Activated naive CD4-positive, alpha-beta T cell treated with anti-CD3 and anti-CD28 coated beads, Interleukin-2, amount 50 U/mL, for 72 hours (primary cell): ENCODE measurements at places on chromosomes 12 and 14.

GRCh38 chr14:60153991-60154390 lies 11.2 kb downstream of the DHRS7 start:
- no peak for DNase-seq

- DNase-seq = no peak
Observed at GRCh38 chr12:89729946-89730459, 21.4 kb upstream of the ATP2B1 start.

- DNase-seq = no peak
Observed at GRCh38 chr12:14614704-14615121, 47.0 kb upstream of the PLBD1 start.

DNA sequence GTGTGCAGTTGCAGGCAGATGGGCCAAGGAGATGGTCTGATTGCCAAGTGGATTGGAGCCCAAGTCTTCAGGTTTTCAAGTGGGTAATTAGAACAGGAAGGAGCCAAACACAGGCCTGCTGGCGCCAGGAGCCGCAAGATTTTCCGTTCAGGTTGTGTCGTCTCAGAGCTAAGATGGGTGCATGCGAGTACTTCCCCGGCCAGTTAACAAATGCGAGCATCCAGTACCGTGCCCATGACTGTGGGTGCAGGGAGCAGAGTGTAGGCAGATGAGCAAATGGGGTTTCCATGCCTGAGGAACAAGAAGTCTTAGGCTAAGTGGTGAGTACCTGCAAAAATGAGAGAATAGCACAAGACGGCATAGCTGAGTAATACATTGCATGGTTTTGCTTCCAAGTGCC lies 90.5 kb downstream of the CHST11 start:
- DNase-seq = no peak

DNA sequence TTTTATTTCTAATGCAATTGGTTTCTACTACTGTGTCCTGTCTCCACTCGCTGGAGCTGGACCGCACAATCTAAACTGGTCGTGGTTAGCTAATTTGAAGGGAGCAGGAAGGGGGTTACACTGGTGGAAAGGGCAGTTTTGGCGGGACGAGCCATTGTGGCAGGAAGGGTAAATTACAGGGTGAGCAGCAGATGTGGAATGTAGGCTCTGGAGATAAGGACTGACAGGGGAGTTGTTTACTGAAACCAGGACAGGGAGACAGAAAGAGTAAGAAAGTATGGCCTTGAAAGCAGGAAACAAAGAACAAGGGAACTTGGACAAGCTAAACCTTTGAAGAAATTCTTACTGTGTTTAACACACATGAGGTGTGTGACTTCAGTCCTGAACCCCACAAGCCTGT lies 147.8 kb downstream of the ATXN7L3B start:
- no peak for DNase-seq

DNA sequence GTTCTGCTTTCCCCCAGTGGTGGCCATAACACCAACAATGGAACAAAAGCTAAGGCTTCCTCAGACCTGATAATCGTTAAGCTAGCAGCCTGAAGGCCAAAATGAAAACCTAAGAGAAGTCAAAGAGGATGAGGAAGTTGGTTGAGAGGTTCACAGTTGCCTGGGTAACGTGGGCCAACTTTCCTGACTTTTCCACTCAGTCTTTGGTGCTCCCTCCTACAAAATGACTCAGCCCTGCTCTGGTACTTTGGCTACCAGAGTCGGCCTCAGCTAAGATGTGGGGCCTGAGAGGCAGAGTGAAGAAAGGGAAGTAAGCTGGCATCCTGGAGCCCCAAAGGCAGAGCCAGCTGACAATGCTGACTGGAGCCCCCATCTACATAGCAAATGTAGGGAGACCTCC lies 14.9 kb upstream of the FKBP11 start:
- no peak for DNase-seq

- no peak for DNase-seq
Observed at GRCh38 chr14:105879867-105880561, 353.6 kb downstream of the TMEM121 start.

- no peak for DNase-seq
Observed at GRCh38 chr14:66405158-66405557, 81.0 kb upstream of the CCDC196 start.

GRCh38 chr12:104182144-104182543 lies 33.4 kb upstream of the TXNRD1 start:
- DNase-seq = no peak

- DNase-seq = no peak
Observed at GRCh38 chr12:90858252-90858651, 96.7 kb downstream of the CCER1 start.

DNA sequence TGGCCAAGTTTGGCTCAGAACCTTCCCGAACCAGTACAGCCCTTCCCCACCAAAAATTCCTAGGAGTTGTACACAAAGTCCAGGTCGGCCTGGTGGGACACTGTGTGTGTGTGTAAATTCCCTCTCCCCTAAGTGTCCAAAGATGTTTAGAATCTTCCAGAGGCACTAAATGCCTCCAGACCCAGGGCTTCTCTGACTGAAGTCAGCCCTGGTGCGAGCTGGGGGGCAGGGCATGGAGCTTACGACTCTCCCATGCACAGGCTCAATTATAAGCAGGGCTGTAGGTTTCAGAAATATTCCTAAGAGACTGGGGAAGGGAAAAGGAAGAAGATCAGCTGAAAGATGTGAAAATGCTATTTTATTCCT lies 106.9 kb upstream of the ATF7IP start:
- no peak for DNase-seq

- DNase-seq = no peak
Observed at GRCh38 chr12:104852102-104852501, 106.0 kb downstream of the SLC41A2 start.

DNA sequence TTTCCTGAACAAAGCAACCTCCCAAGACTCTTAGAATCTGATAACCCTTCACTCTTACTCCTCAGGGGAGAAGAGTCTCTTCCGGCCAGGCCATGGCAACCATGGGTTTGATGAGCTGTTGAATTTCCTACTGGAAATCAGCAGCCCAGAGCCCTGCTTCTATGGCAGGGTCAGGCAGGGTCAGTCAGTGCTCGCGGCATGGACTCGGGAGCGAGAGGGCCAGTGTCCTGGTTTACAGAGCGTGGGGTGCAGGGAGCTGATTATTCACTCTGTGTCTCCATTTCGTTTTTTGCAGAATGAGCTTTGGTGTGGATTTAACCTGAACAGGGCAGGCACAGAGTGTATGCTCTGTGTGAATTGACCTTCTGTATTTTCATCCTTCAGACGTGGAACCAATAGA lies 340.6 kb upstream of the SFSWAP start:
- no peak for DNase-seq

DNA sequence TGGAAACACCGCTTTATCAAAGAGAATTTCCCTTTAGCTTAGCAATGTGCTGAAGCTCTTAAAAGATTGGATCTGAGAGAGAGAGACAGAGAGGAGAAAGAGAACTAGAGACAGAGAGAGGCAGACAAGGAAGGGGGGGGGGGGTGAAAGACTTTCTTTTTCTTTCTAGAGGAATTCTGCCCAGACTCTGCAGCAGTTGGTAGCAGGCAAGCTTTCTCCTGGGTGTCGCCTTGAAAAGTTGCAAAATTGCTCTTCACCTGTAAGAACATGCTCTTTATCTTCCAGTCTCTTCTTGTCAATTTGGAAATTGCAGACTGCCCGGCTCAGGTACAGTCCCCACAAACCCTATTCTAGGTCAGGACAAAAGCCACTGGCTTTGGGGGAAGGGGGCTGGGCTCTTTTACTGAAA lies 2.9 kb upstream of the OTX2 start:
- no peak for DNase-seq

DNA sequence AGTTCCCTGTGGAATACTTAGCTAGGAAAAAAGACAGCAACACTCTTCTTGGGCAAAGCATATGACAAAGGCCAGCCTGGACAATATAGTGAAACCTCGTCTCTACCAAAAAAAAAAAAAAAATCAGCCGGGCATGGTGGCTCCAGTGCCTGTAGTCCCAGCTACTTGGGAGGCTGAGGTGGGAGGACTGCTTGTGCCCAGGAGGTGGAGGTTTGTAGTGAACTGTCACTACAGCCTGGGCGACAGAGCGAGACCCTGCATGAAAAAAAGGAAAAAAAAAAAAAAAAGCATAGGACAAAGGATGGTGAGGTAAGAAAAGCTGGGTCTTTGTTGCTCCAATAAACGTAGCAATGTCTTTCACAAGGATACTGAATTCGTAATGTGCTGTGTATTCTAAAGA lies 1.1 kb downstream of the TXNDC16 start:
- DNase-seq = no peak

DNA sequence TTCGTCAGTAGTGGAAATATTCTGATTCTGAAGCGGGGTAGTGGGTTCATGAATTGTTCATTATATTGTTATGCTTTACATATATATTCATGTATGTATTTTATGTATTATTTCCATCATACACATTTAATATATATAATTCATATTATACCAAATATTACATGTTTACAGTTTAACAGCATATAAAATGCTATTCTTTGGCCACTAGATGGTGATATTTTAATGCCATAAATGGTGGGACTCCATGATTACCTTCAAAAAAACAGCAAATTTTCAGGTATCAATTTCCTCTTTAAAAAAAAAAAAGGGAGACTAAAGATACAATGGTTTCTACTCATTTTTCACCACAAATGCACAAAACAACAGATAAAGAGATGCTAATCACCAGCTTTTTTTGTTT lies 41.0 kb downstream of the BDKRB1 start:
- DNase-seq = no peak

DNA sequence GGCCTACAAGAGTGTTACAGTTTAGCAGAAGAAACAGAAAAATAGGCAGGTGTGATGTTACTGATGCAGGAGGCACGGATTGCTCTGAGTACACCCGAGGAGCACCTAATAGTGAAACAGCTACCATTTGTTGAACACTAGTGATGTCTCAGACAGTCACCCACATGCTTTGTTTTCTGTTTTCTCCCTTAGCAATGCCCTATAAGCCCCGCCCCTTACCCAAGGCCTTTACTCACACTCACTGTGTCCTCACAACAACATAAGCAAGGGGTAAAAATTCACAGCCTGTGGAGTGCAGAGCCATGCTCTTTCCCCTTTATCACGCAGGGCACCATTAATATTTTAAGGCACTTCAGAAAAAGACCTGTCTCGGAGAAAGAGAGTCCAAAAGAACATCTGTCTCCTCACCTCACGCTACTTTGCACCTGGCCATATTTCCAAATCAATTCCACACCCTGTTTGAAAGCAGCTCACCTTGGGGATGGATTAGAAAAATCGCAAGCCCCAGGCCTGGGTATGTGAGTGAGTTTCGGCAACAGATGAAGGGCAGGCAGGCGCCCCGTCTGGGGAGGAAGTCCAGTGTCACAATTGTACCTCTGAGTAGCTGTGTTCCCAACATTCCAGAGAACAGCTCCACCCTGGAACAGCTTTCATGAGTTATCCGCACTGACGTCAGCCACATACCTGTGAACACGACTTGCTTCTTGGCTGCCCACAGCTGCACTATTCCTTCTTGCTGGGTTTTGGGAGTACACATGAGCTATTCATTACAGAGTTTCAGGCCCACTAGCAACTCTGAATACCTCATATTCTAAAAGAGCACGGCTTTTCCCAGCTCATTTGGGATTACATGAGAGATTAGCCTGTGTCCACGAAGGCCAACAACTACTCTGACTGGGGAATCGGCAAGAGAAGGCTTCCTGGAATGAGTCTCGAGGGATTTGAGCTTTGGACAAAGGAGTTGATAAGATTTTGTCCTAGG lies 26.0 kb downstream of the MAPK1IP1L start:
- DNase-seq = no peak

DNA sequence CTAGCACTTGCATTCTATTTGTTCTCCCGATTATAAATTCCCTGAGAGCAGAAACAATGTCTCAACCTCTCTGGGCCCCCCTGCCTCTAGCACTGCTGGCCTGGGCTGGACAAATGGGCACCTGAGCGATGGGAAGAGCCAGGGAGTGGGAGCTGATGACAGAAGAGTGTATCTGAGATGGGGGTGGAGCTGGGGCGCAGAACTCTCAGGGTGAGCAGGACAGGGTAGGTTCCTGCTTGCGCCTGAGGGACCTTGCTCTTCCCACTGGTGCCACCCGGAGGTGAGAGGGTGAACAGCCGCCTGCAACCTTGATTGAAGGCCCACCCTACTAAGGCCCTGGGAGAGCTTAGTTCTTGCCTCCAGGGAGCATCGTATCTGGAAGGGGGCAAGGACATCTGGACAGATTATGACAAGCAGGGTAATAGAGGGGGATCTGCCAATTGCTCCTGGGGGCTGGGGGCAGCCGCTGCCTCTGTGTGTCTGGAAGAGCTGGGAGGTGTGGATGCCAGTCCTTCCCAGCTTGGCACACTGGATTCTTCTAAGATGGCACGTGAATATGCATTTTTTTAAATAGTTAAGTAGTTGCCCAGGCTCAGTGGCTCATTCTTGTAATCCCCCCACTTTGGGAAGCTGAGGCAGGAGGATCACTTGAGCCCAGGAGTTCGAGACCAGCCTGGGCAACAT lies 43.0 kb upstream of the TSPAN9 start:
- peak; percentile 55 for DNase-seq

DNA sequence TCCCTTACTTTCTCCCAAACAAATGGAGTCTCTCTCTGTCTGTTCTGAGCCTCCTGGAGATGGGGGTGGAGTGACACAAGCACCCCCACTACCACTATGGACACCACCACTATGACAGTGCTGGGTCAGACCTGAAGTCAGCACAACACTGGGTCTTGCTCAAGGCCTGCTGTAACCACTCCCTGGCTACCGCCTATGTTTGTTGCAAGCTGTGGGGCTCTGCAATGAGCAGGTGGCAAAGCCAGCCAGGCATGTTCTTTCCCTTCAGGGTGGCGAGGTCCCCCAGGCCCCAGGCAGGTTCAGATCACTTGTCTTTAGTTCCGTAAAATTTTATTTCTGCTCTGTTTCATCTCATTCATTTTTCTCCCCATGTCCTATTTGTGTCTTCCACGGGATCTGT lies 349.8 kb downstream of the TMEM121 start:
- DNase-seq = no peak

DNA sequence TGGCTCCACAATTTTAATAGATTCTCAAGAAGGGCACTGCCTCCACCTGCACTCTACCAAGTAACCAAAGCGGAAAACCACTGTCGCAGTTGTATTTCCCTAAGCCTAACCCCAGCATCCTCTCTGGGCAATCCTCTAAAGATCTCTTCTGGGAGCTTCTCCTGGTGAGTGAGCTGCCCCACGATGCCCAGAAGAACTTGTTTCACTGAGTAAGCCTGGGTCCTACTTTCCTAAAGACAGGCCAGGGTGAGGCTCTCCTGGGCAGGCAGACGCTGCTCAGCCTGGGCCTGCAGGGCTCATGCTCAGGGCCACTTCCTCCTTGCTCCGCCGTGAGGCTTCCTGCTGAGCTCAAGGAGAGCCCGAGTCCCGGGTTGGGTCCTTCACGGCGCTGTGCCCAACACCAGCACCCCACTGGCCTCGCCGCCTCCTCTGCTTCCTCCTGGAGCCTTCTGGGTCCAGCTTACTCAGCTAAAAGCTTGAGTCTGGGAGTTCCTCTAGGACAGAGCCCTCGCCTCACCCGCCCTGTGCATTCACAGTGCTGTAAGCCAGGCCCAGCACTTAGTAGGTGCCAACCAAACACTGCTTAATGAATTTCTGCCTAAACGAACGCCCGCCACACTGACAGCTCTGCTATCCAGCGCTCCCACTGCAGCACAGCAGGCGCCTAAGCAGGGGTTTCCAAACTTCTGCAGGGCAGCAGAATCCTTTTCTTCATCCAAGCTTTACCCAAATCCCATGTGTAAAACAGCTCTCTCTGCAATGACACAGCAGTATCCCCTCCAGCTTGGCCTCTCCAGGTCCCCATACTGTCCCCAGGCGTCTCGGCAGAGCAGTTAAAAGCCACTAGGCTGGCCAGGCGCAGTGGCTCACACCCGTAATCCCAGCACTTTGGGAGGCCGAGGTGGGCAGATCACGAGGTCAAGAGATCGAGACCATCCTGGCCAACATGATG lies 5.7 kb downstream of the RAB35 start:
- peak; percentile 71 for DNase-seq
